Stimulated activated CD4-positive, alpha-beta T cell treated with anti-CD3 and anti-CD28 coated beads, TNF-alpha, amount 100 ng/mL, for 1 hour (primary cell): ENCODE measurements at places on chromosomes 6 and 20.

DNA sequence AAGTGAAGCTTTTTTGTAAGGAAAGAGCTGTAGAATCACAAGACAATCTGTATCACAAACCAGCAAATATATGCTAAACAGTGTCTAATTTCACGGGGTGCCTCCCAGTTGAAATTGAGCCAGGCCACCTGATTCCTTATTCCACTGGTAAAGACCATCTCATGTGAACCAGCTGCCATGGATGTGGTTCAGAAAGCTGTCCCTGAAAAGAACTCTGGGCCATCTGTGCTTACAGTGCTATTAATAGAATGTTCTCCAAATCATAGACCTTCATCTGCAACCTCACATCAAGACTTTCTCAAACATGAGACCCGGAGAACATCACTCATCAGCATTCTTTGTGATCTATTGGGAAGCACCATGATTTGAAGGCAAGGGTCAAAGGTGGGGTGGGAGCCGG, 89.7 kb downstream of the FBXO5 start:
- no peak for DNase-seq

DNA sequence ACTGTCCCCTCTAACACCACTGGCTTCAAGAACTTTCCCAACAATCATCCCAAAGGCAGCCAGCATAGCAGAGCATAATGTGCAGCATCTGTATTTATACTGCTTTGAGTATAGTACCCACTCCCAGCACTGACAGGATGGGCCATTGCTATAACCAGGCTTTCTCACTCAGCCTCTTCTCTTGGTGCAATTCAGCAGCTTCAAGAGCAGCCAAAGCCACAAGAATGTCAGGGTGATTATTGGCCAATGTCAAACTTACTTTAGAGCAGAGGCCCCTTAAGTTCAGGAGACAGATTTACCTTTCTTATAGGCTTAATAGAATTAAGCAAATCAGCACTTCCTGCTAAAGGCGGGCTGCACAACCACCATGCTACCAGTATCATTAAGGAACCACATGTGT, 232.4 kb upstream of the RSPO3 start:
- DNase-seq = no peak

GRCh38 chr6:70264306-70264705, 38.6 kb downstream of the COL9A1 start:
- DNase-seq = no peak

DNA sequence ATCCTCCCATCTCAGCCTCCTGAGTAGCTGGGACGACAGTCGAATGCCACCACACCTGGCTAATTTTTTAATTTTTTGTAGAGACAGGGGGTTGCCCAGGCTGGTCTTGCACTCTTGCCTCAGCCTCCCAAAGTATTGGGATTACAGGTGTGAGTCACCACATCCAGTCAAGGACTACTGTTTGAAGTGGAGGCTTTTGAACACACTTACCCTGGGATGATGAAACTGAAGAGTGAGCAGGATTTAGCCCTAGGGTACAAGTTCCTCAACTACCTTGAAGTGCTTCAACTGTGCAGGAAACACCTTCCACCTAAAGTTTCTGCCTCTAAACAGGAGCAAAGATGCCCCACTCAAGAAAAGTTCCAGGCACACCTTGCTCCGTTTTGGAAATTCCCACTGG, 15.7 kb upstream of the PARD6B start:
- no peak for DNase-seq

DNA sequence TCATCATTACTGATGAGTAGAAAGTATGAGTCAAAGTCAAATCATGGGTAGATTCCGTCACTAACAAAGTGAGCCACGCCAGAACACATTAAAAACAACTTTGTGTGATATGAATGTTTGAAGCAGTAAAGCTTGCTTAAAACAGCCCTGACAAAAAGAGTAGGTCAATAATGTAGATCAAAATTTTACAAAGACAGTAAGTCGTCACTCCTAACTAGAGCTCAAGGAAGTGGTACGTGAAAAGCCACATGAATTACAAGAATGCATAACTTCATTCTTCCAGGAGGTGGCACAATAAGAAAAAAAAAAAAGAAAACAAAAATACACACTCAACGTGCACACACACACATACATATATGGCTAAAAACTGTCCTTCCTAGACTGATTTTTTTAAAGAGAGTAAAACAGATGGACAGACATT, 69.9 kb downstream of the HACE1 start:
- DNase-seq = no peak

DNA sequence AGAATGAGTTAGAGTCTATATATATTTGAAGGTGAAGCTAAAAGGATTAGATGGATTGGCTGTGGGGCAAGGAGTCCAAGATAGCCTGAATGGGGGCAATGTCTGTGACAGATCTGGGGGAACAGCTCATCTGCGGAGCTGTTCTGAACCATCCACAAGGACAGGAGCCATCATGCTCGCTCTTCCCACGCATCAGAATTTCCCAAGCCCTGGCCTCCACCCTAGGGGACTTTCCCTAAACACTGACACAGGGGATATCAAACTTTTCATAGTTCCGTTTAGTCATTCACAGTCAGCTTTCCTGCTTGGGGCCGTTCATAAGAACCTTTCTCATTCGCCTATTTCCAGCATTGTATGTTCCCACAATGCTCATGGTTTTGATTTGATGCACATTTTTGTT, 37.6 kb upstream of the CCN6 start:
- DNase-seq = no peak

DNA sequence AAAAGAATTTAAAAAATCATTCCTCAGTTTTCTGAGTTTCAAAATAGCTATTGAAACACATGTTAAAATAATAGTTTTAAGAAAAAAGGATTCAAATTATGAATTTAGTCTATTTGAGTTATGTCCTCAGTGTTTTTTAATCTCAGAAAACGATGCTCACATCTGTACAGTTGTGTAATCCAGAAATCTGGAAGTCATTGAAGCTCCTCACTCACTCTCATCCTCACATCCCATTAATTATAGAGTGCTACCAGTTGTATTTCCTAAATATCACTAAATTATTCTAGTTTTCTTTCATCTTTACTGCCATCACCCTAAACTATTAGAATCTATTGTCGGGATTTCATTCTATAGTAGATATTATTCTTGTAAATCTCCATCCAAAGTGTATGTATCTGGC, 234.7 kb upstream of the RIMS1 start:
- no peak for DNase-seq

GRCh38 chr6:148703900-148704299, 42.9 kb upstream of the UST start:
- no peak for DNase-seq

DNA sequence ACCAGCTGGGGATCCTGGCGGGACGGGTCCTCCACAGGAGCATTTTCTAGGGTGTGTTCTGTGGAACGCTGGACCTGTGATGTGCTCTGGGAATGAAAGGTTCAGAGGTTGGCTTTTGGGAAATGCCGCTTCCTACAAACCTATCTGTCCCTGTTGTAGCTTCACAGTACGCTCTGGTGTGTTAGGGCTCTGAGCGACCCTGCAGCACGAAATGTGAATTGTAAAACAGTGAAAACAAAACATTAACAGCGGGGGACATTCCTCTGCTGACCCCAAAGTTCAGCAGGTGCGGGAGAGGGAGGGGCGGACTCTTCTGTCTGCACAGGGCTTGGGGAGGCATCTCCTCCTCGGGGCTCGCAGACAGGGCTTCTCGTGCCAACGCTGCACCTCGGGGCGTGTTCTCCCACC, 155.9 kb downstream of the NRN1 start:
- no peak for DNase-seq
